ENCODE measurements at places on chromosomes 2 and 18.

DNA sequence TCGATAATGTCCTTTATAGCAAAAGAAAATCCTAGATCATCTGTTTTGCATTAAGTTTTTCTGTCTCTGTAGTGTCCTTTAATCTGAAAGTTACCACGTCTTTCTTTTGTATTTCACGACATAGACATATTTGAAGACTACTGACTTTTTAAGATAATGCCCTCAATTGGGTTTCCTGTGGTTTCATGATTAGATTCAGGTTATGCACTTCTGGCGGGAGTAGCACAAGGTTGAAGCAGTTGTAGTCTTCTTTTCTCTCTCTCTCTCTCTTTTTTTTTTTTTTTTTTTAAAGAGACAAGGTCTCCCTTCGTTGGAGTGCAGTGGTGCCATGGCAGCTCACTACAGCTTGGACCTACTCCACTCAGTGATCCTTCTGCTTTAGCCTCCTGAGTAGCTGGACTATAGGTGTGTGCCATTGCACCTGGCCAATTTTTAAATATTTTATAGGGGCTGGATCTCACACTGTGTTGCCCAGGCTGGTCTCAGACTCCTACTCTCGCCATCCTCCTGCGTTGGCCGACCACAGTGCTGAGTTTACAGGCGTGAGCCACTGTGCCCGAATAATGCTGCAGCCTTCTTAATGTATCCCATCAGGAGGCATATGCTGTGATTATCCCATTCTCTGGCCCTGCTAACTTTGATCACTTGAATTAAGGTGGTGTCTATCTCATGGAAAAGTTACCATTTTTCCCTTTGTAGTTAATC is 3.9 kb downstream of the INPP4A start:
- H3K27ac ChIP-seq, result no peak overlapping the region
- no peak for DNase-seq
- H3K4me3 ChIP-seq, result no peak overlapping the region
- H3K27me3 ChIP-seq, result peaks cover 4% of the 10 kb centered on the region
- no peaks in the 10 kb centered on the region for H3K36me3 ChIP-seq

- no peaks in the 10 kb centered on the region for H3K36me3 ChIP-seq
- no peak overlapping the region for H3K4me3 ChIP-seq
- H3K27me3 ChIP-seq, result no peaks in the 10 kb centered on the region
- no peak for DNase-seq
- H3K4me1 ChIP-seq, result no peaks in the 10 kb centered on the region
- H3K27ac ChIP-seq, result no peak overlapping the region
Measured at GRCh38 chr2:78418021-78418420, 607.5 kb upstream of the REG3G start.

DNA sequence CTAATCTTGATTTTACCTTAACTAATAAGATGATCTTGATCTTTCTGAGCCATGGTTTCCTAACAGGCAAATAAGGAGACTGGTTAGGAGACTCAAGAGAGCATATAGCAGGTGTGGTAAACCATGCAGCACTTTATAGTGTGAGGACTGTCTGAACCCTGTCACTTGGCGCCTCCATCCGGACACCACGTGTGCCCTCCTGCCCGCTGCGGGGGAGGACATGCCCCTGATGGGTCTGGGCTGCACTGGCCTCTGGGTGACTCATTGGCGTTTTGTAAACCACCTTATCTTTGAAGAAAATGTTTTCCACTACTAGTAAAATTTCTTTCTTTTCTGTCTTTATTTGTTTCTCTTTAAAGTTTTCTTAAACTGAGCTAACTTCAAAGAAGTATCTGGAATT is 131.1 kb downstream of the FMNL2 start:
- DNase-seq, result no peak
- peak overlapping the region; percentile 22 for H3K4me3 ChIP-seq
- peaks cover 5% of the 10 kb centered on the region for H3K27me3 ChIP-seq

DNA sequence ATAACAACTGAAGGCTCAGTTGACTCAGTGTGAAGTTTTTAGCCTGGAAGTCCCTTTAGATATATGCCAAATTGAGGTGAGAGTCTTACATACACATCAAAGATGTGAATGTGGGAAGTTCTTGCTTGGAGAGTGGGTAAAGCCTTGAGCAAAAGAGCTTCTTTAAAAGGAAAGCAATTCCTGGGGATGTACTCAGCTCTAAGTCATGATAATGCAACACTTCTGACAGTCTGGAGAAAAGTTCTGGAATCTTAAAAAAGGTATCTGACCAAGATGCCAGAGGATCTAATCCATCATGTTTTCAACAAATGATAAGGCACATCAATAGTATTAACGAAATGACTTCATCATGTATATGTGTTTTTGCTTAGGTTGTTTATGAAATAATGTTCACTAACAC is 351.2 kb downstream of the CDH19 start:
- H3K27me3 ChIP-seq, result no peaks in the 10 kb centered on the region
- no peaks in the 10 kb centered on the region for H3K36me3 ChIP-seq
- peaks cover 4% of the 10 kb centered on the region for H3K4me1 ChIP-seq
- H3K27ac ChIP-seq, result no peak overlapping the region
- no peak overlapping the region for H3K4me3 ChIP-seq
- no peak for DNase-seq

DNA sequence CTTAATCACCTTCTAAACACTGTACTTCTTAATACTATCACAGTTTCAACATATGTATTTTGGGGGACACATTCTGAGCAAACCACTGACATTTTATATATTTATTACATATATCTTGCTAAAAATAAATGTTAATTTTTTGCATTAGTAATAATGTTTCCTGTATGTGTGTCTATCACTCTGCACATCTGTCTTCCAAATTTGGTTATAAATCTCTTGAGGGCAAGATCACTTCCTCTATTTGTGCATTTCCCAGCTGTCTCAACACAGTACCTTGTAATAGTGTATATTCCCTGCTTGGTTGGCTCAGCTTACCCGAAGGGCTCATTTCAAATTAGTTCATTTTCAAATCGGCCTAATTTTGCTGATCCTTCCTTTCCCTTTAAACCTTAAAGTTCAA is 617.1 kb upstream of the GYPC start:
- no peaks in the 10 kb centered on the region for H3K4me1 ChIP-seq
- no peaks in the 10 kb centered on the region for H3K27me3 ChIP-seq
- H3K4me3 ChIP-seq, result no peak overlapping the region

- no peak for DNase-seq
- no peak overlapping the region for H3K27ac ChIP-seq
- H3K4me1 ChIP-seq, result no peaks in the 10 kb centered on the region
- no peaks in the 10 kb centered on the region for H3K27me3 ChIP-seq
Measured at GRCh38 chr2:79453918-79454317, 58.9 kb upstream of the CTNNA2 start.

DNA sequence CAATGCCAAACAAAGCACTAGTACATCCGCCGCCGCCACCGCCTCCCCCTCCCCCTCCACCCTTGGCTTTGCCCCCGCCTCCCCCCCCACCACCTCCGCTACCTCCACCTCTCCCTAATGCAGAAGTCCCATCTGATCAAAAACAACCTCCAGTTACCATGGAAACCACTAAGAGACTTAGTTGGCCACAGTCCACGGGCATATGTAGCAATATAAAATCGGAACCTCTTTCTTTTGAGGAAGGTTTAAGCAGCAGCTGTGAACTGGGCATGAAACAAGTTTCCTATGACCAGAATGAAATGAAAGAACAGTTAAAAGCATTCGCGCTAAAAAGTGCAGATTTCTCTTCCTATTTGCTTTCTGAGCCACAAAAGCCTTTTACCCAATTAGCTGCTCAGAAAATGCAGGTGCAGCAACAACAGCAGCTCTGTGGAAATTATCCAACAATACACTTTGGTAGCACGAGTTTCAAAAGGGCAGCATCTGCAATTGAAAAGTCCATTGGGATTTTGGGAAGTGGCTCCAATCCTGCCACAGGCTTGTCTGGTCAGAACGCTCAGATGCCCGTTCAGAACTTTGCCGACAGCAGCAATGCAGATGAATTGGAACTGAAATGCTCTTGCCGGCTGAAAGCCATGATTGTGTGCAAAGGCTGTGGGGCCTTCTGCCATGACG is 168.0 kb downstream of the ASXL3 start:
- H3K27ac ChIP-seq, result no peak overlapping the region
- H3K4me3 ChIP-seq, result no peak overlapping the region
- H3K4me1 ChIP-seq, result peaks cover 9% of the 10 kb centered on the region
- H3K36me3 ChIP-seq, result peaks cover 21% of the 10 kb centered on the region

DNA sequence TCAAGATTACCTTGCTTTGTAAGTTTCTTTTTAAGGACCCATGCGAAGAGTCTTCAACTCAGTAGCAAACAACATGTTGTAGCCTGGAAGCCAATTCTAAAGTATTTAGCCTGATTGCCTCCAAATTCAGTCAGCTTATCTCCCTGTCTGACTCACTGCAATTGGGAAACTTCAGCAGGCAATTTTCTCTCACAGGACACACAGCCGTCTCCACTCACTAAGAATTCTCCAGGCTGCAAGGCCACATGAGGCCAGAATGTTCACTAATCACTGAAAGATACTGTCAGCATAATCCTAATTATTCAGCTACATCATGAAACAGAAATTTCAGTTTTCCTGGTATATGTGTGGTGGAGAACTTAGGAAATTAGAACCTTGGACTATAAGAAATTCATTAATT is 78.1 kb upstream of the PDE1A start:
- no peak overlapping the region for H3K4me3 ChIP-seq
- H3K27ac ChIP-seq, result no peak overlapping the region
- H3K36me3 ChIP-seq, result no peaks in the 10 kb centered on the region
- no peaks in the 10 kb centered on the region for H3K27me3 ChIP-seq
- DNase-seq, result no peak

DNA sequence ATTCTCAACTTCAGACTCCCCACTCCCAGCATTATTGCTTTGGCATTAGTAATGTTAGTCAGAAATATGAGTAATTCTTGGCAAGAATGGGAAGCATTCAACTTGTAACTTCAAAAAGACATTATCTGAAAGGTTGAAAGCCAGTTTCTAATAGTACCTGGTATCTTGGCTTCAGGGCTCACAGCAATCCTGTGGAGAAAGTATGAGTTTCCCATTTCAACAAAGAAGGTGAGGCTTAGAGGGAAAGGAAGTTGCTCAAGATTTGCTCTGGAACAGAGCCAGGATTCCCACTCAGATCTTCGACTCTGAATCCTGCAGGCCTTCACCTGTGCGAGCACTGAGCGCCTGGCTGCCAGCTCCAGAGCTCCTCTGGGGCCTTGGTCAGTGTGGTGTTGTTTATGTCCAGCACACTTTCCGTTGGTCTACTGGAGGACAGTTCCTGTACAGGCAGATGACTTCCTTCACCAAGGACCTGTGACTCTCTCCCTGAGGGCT is 136.1 kb downstream of the MCFD2 start:
- H3K27me3 ChIP-seq, result no peaks in the 10 kb centered on the region
- no peaks in the 10 kb centered on the region for H3K36me3 ChIP-seq
- DNase-seq, result no peak
- no peak overlapping the region for H3K27ac ChIP-seq
- H3K4me1 ChIP-seq, result peaks cover 10% of the 10 kb centered on the region

DNA sequence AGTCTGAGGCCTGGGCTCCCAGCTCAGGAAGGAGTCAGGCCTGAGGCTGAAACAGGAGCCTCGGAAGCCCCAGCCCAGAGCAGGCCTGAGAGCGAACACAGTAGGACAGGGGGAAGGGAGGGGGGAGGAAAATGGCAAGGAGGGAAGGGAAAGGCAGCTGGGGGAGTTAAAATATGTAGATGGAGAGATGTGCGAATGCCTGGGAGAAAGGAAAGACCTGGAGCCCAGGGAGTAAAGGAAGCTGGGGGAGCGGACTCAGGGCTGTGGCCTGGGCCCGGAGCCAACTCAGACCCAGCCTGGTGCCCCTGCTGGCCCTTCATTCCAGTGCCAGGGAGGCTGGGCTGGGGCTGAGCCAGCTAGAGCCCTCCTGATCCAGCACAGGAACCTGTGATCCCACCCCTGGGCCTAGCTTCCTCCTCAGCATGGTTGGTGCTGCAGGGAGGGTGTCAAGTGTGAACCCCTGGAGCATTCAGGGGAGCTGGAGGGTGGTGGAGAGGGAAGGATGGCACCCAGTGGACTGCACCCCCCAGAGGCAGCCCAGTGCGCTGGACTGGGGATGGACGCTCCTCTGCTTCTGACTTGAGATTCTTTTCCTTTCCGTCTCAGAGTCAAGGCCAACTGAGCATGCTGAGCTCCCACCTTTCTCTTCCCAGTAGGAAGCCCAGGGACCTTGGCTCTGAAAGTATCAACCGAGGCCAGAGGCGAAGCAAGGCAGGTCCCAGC is 46.3 kb downstream of the EMX1 start:
- peaks cover 5% of the 10 kb centered on the region for H3K27me3 ChIP-seq
- DNase-seq, result no peak
- no peaks in the 10 kb centered on the region for H3K36me3 ChIP-seq
- peaks cover 4% of the 10 kb centered on the region for H3K4me1 ChIP-seq

DNA sequence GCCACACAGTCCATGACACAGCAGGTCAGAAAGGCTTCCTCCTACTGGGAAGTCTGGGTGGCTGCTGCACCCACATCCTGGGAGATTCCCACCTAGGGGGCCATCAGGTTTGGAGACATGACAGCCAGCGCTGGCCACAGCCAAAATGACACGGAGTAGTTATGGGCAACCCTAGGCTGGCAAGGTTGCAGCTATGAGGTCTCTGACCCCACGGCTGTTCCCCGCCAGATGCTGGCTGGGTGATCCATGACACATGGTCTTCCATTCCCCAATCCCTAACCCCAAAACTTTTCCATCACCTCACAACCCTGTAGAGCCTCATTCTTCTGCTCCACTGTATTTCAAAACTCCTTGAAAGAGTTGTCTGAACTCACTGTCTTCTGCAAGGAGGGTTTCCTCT is 42.7 kb upstream of the EPAS1 start:
- DNase-seq, result no peak
- H3K4me3 ChIP-seq, result no peak overlapping the region
- no peaks in the 10 kb centered on the region for H3K27me3 ChIP-seq

- peaks cover 6% of the 10 kb centered on the region for H3K27me3 ChIP-seq
- peaks cover 28% of the 10 kb centered on the region for H3K4me1 ChIP-seq
- H3K27ac ChIP-seq, result no peak overlapping the region
- no peak overlapping the region for H3K4me3 ChIP-seq
Measured at GRCh38 chr2:235848946-235849345, 319.2 kb downstream of the GBX2 start.

- H3K4me1 ChIP-seq, result peaks cover 9% of the 10 kb centered on the region
- no peaks in the 10 kb centered on the region for H3K36me3 ChIP-seq
- no peak for DNase-seq
- H3K4me3 ChIP-seq, result no peak overlapping the region
Measured at GRCh38 chr2:110674620-110675555, 3.0 kb downstream of the BUB1 start.

DNA sequence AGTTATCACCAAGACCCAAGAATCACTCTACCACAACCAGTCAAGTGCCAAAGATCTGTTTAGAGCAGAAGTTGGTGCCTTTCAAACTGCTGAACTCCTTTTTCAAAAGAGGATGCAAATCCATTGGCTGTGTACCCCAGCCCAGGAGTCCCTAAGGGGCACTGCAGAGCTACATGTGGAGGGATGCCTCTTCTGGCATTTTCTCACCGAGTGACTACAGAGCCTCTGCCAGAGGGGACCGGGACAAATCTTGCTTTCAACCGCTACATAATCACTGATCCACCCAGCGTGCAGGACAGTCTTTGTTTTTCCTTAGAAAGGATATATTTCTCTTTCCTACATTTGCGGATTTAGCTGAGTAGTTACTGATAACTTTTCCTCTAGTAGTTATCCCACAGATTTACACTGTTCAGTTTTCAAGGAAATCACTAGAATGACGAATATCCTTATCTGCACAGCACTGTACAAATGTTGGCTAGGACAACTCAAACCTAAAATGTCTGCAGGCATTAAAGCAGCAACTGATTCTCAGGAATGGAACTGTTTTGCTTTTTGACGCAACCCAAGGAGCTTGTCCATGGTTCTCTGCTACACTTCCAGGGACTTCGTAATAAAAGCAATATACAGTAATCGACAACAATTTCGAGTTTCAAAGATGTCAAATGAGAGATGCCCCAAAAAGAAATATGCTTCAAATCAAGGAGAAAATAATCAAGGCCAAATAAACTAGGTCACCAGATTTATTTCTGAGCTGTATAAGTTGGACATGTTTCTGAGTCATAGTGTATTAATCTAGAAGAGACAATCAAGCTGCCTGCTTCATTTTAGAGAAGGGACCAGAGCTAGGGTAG is 24.1 kb downstream of the EPB41L3 start:
- H3K27me3 ChIP-seq, result peaks cover 4% of the 10 kb centered on the region
- H3K4me1 ChIP-seq, result peaks cover 71% of the 10 kb centered on the region
- peak overlapping the region; percentile 66 for H3K4me3 ChIP-seq

All from glutamatergic neuron (in vitro differentiated cells).